ENCODE measurements at places on chromosomes 6 and 20.

- DNase-seq, result no peak
These were observed 164.8 kb downstream of the BACH2 start for GRCh38 chr6:90131614-90132423.

- DNase-seq, result no peak
These were observed 203.3 kb upstream of the LAMP5 start for GRCh38 chr20:9311132-9311531.

DNA sequence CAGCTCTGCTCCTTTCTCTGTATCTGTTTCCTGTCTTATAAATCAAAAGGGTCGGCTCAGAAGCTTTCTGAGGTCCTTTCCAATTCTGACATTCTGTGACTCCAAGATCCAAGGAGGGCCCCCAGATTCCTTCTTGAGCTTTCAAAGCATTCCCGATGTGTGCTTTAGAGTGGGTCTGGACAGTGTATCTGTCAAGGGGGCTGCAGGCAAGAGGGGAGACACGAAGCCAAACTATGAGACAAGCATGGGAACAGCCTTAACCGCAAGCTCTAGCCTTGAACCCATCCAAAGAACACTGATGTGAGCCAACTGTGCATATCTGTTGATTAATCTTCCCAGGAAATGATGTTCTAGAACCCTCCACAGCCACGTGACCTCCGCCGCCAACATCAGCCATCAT lies 73.8 kb downstream of the TSHZ2 start:
- DNase-seq, result no peak

GRCh38 chr6:17859846-17860245 lies 127.6 kb downstream of the KIF13A start:
- no peak for DNase-seq

DNA sequence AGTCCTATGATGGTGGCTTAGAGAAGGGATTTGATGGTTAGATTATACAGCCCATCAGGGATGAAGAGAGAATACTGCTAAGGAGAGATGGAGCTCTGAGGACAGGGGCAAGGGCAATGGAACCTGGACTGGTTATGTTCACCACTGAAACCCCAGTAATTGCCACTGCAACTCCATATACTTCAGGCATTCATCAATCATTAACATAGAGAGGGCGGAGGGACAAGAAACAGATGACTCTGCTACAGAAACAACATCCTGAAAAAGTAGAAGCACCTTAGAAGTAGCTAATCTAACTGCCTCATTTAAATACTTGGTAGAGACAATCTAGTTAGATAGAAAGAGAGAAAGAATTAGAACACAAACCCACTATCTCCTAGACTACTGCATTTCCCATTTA lies 89.8 kb downstream of the MDN1 start:
- DNase-seq, result no peak

DNA sequence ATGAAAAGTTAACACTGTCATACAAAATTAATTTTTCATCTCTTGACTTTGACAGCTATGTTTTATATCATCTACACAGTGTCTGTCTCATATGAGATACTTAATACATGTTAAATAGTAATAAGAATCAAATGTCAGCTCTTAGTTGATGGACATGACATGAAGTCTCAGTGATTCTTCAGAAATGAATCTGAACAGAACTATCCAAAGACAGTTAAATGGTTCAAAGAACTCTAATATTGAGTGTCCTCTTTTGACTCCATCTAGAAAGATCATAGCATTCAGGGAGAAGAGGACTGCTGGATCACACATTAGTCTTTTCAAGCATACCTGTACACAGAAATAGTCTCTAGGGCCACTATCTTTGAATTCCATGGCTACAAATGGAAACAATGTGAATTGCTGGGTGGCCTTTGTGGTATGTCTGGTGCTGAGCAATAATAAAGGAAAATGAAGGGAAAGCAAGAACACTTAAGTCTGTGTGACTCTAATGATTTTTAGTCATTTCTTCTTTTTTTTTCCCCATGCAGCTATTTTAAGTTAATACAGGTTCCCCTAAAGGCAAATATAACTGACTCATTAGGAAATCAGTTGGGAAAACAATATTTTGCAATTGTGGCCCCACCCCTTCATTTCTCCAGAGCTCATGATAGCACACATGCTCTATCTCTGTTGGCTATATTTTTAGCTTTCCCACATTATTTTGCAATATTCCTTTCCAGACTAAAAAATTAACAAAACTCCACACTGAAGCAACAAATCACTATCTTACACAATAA lies 367.5 kb downstream of the GRIK2 start:
- no peak for DNase-seq

DNA sequence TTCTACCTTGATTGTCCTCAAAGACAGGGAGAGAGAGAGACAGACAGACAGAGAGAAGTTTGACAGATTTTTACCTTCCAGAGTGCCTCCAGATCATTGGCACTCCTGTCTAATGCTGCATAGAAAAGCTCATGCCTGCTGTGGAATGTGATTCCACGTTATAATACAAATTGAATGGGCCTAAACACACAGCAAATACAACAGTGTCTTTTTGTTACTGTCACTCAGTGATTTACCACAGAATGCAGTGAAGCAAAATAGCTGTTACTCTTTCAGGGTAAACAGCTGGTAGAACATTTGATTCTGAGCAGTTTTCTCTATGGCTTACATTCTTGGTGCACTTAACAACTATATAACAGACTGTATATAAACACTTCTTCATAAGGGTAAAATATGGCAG lies 558.7 kb downstream of the LMBRD1 start:
- DNase-seq, result no peak

DNA sequence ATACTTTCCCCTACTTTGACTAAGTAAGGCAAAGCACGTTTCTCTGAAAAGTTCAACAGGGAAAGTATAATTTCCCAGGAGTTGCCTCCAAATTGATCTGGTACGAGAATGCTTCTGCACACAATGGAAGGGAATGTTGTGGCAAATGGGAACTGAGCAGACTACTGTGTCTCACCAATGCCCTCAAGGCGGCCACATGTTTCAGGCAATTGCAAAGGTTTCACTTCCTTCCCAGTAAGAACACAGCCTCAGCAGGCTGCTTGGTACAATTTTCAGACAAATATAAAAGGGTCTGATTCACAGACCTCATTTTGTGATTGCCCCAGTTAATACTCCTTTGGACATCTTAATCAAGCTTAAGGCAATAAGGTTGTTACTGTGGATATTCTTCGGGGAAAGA lies 71.2 kb downstream of the KIAA0319 start:
- DNase-seq, result no peak

DNA sequence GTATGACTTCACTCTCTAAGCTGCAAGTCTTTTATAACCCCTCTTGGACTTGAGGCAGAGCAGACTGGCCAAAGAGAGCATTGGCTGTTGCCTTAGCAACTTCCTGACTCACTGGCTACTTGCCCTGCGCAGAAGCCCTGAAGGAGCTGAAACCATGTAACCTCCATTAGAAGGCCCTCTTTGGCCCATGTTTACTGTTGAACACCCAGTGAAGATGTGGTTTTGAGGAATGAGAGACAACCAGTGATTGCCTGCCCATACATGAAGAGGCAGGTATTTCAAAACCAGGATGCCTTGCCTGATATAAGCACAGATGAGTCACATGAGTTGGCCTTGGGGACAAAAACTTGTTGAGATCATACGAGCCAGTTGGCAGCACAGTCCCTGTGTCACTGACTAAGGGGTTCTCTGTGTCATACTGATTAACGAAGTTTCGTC lies 182.5 kb downstream of the EDN1 start:
- DNase-seq, result no peak
